ENCODE measurements at places on chromosomes 6 and 20.

DNA sequence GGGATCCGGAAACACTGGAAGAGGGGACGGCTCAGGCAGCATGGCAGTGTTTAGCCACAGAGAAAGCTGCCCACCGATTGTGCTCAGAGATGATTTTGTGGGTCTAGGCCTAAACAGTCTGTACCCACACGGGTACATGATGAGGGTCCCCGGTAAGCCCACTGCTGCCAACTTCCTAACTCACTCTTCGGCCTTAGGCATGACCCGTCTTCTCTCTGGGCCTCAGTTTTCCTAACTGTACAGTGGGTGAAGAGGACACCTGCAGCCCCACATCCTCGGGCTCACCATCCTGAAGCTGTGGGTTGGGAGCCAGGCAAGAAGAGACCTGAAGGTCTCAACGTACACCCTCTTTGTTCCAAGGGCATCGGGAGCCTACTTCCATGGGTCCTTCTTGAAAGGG lies 6.5 kb downstream of the FOXP4 start:
- no peak for DNase-seq

- peak; percentile 44 for DNase-seq
Measured at GRCh38 chr6:157660414-157660813, 162.6 kb upstream of the SNX9 start.

- DNase-seq: no peak
Measured at GRCh38 chr20:2254333-2254732, 41.5 kb upstream of the TGM3 start.

DNA sequence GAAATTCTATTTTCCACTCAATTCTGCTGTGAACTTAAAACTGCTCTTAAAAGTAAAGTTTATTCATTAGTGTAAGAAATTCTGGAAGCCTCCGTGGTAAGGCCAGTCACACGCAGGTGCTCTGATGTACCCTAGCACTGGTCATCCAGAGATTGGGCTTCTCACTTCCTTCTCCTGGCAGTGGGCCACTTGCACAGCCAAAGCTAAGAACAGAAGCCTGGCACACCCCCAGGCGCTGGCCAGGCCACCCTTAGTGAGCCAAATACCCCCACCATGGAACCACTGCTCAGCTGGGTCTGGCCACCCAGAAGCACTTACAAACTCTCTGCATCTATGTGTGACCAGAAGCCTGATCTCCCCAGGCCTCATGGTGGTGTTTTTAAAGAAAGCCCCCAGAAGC lies 35.3 kb upstream of the ARFGEF2 start:
- DNase-seq: no peak

DNA sequence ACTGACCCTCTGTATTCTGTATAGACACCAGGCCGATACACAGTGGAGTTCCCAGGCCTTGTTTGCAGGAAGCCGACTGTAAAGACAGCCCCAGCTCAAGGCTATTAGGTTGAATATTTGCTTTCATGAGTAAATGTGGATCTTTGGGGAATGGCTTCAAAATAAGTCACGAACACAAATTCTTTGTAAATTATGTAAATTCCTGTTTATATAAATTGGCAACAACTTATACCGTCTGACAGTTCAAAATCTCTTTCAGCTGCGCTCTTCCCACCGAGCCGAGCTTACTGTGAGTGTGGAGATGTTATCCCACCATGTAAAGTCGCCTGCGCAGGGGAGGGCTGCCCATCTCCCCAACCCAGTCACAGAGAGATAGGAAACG lies 24.7 kb downstream of the EDN3 start:
- DNase-seq: no peak

GRCh38 chr6:56851541-56852259 lies 103.2 kb upstream of the BEND6 start:
- DNase-seq: peak; percentile 57

- DNase-seq: no peak
Measured at GRCh38 chr6:51856508-51856907, 230.9 kb downstream of the PKHD1 start.

GRCh38 chr20:51284871-51285270 lies 257.6 kb downstream of the NFATC2 start:
- no peak for DNase-seq

GRCh38 chr6:37277001-37277409 lies 19.1 kb upstream of the TMEM217 start:
- DNase-seq: no peak

DNA sequence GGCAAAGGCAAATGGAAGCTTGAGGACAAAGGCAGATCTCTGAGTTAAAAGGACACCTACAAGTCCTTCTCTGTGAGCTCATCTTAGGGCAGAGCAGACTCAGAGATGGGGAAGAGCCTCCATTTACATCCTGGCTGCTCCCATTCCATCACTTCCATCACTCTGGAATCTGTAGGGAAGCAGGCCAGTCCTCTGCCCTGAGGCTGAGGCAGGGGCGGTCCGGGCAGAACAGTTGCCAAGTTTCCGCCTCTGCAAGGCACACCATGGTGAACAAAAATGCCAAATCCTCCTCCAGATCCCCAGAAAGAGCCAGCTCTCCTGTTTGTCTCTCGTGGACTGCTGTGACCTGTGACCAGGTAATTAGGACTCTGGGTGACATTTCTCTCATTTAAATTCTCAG lies 209.6 kb upstream of the SSTR4 start:
- no peak for DNase-seq

- no peak for DNase-seq
Measured at GRCh38 chr6:39391182-39391581, 68.7 kb upstream of the KCNK16 start.

Measured in HAP-1 (cell line).